ENCODE measurements at places on chromosomes 1 and 21.
A peak's percentile ranks its signal among the peaks of the same experiment; 100 is the strongest.

GRCh38 chr1:67792741-67793458 is 40.4 kb downstream of the GNG12 start:
- DNase-seq = no peak

DNA sequence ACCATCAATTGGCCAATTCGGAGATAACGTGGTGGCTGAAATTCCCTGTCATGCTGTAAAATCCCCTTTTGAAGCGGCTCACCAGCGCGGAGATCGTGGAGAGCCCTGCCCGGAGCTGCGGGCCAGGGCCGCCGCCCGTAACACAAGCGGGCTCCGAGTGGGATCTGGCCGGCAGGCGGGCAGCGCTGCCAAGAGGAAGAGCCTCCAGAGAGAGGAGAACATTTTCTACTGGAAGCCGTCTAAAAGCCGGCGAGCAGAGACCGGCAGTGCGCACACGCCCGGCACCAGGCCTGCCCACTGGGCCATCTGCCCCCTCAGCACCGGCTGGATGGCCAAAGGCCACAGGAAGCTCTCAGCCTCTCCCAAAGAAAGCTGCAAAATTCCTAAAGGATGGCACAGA is 15.5 kb downstream of the SSBP3 start:
- DNase-seq = no peak

- no peak for DNase-seq
These were observed 286.0 kb downstream of the ADGRL2 start for GRCh38 chr1:82086739-82087138.

GRCh38 chr1:53526451-53527101 is 67.4 kb downstream of the DMRTB1 start:
- no peak for DNase-seq

GRCh38 chr1:167248707-167249642 is 28.3 kb downstream of the POU2F1 start:
- DNase-seq = peak; percentile 72

- no peak for DNase-seq
These were observed 16.3 kb upstream of the PLCH2 start for GRCh38 chr1:2459757-2460156.

GRCh38 chr1:9793291-9793690 is 30.5 kb downstream of the CLSTN1 start:
- DNase-seq = no peak

DNA sequence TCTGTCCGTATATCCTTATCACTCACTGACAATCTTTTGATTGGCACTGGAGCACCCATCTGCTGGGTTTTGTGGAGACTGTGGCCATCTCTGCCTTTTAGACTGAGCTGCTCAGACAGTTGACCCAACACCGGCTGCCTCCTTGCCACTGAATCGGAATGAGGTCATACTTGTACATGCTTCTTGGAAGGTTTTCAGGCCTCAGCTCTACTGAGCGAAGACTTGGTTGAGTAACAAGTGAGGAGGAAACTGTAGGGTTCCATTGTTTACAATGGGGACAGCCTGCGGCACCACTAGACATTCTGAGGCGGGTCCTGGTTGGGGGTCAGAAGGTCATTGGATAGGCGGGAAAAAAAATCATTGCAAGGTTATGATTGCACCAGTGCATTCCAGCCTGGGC is 320.3 kb downstream of the KIF26B start:
- no peak for DNase-seq

- DNase-seq = no peak
These were observed 1096.8 kb downstream of the ADGRL2 start for GRCh38 chr1:82897549-82897948.

DNA sequence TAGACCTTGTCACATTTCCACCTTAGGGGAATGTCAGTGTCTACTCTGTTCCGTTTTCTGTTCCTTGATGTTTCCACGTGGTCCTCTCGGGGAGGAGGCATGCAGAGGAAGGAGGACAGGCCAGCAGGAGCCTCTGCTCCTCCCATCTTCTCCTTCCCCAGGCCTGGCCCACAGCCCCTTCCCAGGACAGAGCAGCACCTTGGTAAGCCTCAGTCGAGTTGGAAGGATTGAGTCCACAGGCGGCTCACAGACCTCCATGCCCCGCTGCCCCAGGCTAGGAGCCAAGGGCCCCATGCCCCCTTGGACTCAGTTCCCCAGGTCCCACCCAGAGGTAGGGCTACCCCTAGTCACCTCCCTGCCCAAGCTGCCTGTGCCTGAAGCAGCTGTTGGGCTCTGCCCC is 36.5 kb downstream of the IGSF21 start:
- DNase-seq = no peak

DNA sequence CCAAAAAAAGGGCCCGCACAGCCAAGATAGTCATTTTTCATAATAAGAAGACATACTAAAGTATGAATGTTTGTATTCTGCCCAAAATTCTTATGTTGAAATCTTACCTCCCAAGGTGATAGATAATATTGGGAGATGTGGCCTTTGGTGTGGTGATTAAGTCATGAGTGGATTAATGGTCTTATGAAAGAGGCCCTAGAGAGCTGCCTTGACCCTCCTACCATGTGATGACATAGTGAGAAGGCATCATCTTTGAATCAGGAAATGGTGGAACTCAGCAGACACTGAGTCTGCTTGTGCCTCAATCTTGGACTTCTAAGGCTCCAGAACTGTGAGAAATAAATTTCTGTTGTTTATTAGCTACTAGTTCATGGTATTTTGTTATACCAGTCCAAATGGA is 11.8 kb upstream of the RNPC3 start:
- no peak for DNase-seq

DNA sequence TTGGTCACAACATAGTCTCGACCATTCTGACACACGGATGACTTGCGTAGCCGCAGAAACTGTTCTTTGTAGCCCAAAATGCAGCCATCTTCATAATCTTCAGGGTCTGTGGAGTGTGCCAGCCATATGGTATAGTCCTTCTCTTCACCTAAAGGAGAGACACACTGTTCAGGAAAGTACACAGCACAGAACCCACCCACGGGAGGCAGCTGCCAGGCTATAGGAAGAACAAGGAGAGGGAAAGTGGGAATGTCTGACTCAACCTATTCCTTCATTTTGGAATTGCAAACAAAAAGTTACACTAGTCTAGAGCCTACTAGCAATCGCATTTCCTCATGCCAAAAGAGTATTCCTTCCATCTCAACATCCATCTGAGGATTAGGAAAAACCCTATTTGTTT is 16.2 kb upstream of the MYBPHL start:
- no peak for DNase-seq

DNA sequence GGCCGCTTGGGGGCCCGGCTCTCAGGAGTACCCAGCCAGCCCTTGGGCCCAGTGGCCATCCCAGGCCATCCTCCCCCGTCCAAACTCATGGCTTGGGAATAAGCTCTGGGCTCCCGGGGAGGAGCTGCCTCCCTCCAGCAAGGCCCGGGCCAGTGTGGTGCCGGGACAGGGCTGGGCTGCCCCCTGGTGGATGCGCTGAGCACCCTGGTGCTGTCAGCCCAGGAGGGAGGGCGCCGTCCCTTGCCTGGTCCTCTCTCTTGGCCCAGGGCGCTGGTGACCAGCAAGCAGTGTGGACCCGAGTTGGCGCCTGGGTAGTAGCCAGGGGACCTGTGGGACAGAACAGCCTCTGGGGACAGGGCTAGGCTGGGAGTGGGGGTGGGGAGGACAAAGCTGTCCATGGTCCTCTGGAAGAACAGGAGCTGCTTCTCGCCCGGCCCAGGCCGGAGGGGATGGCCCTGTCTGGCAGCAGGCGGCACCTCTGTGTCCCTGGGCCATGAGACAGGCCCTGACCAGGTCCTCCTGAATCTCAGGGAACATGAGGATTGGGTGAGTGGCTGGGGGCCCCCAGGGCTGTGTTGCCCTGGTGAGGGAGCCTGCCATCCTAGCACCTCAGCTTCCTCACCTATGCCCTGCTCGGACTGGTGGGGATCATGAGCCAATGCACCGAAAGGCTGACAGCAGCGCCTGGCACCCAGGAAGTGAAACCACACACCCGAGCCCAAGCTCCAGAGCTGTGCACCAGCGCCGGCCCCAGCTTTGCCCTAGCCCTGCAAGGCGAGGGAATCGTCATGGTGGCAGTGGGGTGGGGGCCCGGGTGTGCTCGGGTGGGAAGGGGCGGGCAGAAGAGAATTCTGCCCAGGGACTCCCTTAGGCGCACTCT is 9.4 kb downstream of the MORN1 start:
- peak; percentile 62 for DNase-seq

GRCh38 chr1:12409681-12410080 is 179.9 kb downstream of the VPS13D start:
- no peak for DNase-seq

DNA sequence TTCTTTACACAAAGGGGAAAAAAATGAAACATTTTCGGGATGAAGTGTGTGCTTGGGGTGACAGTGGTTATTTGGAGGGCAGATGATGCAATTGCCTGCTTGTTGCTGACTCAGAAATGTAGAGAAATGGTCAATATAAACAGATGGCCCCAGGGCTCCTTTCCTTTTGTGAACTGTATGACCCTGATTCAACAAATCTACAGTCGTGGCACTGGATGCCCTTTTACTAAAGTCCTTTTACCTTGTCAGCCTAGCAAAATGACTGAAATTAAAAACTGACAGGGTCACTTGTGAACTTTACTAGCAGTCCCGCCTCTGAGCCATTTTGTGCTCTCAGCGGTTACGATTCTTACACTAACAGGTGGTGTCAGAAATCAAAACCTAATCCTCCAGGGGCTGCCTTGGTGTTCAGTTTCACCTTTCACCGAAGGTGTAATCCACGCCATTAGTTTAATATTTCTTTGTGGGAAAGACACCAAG is 49.8 kb downstream of the GREM2 start:
- DNase-seq = no peak

DNA sequence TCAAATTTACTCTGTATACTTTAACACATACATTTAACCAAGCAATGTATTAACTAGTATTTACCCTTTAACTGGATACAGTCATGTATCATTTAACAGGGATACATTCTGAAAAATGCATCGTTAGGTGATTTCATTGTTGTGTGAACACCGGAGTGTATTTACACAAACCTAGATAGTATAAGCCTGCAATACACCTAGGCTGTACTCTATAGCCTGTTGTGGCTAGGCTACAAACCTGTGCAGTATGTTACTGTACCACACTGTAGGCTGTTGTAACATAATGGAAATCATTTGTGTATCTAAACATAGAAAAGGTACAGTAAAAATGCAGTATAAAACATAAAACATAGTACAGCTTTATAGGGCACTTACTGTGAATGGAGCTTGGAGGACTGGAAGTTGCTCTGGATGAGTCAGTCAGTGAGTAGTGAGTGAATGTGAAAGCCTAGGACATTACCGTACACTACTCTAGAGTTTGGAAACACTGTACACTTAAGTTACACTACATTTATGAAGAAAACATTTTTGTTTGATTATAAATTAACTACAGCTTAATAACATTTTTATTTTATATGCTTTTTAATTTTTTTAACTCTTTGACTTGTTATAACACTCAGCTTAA is 21.3 kb downstream of the RGS4 start:
- no peak for DNase-seq

DNA sequence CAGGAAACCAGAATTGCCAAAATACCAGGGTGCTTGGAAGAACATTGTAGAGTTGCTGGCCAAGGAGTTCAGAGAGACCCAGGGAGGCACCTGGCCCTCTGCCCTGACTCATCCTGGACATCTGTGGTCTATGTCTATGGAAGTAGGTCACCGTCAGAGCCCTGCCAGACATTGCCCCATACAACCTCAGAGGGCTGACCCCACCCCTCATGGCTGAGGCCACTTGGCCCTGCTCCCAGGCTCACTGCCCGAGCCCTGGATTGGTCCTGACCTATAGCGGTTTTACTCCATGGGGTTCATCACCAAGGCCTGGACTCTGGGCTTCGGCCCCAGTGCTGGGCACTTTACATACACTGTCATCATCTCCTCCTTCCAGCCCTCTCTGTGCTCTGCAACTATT is 233.1 kb downstream of the PTPRU start:
- DNase-seq = no peak

DNA sequence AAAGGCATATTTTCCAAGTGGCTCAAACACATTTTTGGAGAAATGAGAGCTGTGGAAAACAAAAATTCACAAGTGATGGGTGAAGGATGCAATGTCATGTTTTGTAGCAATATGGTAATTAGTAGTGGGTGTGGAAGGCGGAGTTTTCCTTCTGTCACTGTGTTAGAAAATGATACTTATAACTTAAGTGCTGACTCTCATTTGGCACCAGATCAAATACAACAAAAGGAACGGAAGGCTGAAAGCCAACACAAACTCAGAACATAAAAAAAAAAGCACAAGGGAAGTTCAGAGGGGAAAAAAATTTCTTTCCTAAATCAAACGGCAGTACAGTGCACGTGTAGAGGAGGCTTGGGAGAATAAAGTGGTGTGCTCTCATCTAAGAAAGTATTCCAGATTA is at the start of gene TNFSF18:
TNFSF18 (minus strand) TSS at position 77 of the 400 bp plus-strand sequence; CDS start at position 32, 45 bp downstream.
- DNase-seq = no peak

DNA sequence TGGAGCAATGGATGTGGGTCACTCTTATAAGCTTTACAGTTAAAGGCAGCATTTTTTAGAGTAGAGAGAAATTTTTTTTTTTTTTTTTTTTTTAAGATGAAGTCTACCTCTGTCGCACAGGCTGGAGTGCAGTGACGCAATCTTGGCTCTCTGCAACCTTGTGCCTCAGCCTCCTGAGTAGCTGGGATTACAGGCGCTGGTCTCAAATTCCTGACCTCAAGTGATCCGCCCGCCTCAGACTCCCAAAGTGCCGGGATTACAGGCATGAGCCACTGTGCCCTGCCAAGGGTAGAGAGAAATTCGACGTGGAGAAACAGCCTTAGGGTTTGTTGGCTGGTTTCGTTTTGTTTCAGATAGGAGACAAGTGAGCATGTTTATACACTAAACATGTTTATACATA is 594.2 kb upstream of the ADAMTS5 start:
- DNase-seq = no peak

GRCh38 chr1:91876781-91877573 is 9.0 kb downstream of the TGFBR3 start:
- DNase-seq = no peak

DNA sequence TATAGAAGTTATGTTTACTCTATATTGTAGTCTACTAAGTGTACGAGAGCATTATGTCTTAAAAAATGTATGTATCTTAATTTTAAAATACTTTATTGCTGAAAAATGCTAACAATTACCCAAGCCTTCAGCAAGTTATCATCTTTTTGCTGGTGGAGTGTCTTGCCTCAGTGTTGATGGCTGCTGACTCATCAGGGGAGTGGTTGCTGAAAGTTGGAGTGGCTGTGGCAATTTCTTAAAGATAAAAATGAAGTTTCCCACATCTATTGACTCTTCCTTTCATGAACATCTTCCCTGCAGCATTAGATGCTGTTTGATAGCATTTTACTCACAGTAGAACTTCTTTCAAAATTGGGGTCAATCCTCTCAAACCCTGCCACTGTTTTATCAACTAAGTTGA is 95.8 kb downstream of the CDC7 start:
- DNase-seq = no peak

- no peak for DNase-seq
These were observed 26.3 kb upstream of the CAMK1G start for GRCh38 chr1:209557221-209557620.

All from CMK (cell line).